Stimulated activated CD4-positive, alpha-beta T cell treated with anti-CD3 and anti-CD28 coated beads, Interleukin-4, amount 100 ng/mL, for 1 hour (primary cell): ENCODE measurements at places on chromosomes 6 and 20.

- no peak for DNase-seq
Measured at GRCh38 chr20:23745247-23745646, 5.5 kb downstream of the CST1 start.

- no peak for DNase-seq
Measured at GRCh38 chr6:144289006-144289405, 3.9 kb downstream of the UTRN start.

- DNase-seq = no peak
Measured at GRCh38 chr6:133160536-133160935, 80.6 kb upstream of the EYA4 start.

GRCh38 chr6:157998707-157999167, 17.1 kb downstream of the SYNJ2 start:
- DNase-seq = no peak

DNA sequence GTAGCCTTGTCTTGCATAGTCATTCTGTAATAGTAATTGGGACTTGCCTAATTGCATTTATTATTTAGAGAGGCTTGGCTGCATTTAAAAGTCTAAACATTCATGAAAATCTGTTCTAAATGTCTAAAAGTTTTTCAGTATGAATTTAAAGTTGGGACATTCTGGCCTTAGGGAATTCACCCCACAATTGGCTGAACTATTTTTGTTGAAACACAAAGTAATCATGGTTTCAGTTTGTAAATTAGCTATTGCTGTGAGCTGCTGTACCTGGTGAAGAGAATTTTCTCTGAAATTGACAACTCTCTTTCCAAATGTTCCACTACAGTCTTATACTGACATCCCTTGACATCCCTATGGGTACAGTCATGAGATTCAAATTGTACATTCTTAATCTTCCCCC, 253.0 kb downstream of the FARS2 start:
- no peak for DNase-seq
